Activated effector memory CD4-positive, alpha-beta T cell treated with anti-CD3 and anti-CD28 coated beads, Interleukin-2, amount 50 U/mL, for 16 hours (primary cell): ENCODE measurements at places on chromosomes 2 and 18.
A peak's percentile ranks its signal among the peaks of the same experiment; 100 is the strongest.

- DNase-seq = no peak
These were observed 211.8 kb downstream of the NRXN1 start for GRCh38 chr2:50820176-50820575.

- no peak for DNase-seq
These were observed 81.8 kb downstream of the SCN9A start for GRCh38 chr2:166293984-166294383.

DNA sequence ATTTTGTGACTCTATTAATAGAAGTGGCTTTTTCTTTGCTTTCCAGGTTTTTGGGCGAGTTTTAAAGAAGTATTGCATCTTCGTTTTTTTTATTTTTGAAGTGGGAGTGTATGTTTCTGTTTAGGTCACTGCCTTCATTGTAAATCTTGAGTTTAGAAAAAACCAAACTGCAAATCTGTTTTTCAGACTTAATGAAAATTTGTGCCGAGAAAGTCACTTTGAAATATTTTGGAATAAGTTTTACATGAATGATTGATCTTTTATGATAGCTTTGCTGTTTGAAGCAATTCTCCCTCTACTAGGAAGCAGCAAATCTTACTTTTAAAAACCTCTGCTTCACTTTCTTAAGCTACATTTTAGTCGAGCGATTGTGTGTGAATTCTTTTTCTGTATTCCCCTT is 2.2 kb downstream of the SMAD4 start:
- DNase-seq = no peak

DNA sequence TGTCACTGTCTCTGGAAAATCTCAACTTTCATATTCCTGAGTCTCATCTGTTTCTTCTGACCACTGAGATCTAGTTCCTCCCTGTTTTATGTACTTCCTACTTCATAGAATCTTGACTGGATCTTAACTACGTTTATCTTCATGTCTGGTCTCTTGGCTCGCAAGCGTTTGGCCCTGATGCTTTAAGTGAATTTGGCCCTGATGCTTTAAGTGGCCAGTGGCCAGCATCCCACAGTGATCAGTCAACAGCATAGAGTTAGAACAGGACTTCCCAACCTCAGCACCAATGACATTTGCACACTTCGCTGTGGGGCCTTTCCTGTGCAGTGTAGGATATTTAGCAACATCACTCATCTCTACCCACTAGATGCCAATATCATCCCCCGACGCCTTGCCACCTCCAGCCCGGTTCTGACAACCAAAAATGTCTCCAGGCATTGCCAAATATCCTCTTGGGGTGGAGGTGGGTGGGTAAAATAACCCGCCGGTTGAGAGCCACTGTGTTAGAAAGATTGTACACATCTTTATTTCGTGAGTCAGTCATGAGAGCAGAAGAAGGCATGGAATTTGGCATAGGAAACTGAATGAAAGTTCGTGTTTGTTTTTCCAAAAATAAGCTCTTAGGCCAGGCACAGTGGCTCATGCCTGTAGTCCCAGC is 12.2 kb downstream of the TM4SF20 start:
- no peak for DNase-seq

- peak; percentile 76 for DNase-seq
These were observed 150.8 kb downstream of the ANKRD44 start for GRCh38 chr2:197159661-197160211.

GRCh38 chr2:8490166-8490721 is 191.6 kb upstream of the ID2 start:
- DNase-seq = peak; percentile 58

GRCh38 chr18:21997207-21998143 is 171.9 kb upstream of the GATA6 start:
- no peak for DNase-seq

- DNase-seq = no peak
These were observed 87.5 kb downstream of the PLEKHM3 start for GRCh38 chr2:207937823-207938222.

GRCh38 chr2:166464187-166464586 is 29.9 kb downstream of the SCN7A start:
- DNase-seq = no peak

- no peak for DNase-seq
These were observed 125.3 kb downstream of the PXDN start for GRCh38 chr2:1618974-1619373.

- DNase-seq = no peak
These were observed 35.3 kb upstream of the PPP1CB start for GRCh38 chr2:28716265-28716865.

DNA sequence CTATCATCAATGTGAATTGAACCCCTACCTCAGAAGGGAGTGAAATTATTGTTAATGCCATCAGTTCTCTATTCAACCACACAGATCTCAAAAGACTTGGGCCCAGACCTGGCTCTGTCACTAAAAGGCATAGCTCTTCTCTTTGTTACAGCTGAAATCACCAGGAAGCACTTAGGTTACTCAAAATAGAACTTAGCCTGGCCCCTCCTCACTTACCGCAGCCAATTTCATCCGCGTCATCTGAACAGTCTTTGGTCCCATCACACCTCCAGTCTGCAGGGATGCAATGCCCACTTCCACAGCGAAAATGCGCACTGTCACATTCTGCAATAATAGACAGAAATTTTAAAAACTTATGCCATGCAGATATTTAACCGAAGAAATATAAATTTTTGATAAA is 41.8 kb downstream of the LRP2 start:
- DNase-seq = no peak

- no peak for DNase-seq
These were observed 264.8 kb downstream of the C1D start for GRCh38 chr2:67797801-67798540.

GRCh38 chr2:168166902-168167510 is 80.4 kb downstream of the STK39 start:
- no peak for DNase-seq

DNA sequence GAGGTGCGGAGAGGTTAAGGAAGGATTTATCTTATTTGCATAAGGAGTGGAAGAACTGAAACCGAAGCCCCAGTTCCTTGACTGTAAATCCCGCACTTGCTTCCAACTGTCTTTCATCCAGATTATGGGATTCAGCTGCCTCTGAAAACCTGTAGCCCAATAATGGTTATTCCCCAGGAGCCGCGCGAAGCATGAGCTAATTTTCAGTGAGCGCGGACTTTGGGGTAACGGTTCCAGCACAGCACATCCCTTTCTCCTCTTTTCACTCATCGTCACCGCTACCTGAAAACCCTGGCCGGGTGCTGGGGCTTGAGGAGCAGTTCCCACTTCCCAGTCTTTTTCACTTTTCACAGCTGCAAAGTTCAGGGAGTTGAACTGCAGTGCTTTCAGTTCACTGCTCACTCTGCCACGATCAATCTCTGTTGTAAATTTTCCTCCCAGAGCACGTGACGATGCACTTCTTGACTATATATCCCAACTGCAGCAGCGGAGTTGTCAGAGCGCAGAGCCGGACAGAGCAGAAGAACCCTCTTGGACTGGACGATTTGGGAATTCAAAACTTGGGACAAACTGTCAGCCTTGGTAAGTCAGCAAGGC is at the start of gene KCNE4:
Gene KCNE4, plus strand, starts transcription at position 498 of the 597 bp plus-strand sequence. CDS start 641 bp downstream, outside the sequence.
- DNase-seq = no peak

DNA sequence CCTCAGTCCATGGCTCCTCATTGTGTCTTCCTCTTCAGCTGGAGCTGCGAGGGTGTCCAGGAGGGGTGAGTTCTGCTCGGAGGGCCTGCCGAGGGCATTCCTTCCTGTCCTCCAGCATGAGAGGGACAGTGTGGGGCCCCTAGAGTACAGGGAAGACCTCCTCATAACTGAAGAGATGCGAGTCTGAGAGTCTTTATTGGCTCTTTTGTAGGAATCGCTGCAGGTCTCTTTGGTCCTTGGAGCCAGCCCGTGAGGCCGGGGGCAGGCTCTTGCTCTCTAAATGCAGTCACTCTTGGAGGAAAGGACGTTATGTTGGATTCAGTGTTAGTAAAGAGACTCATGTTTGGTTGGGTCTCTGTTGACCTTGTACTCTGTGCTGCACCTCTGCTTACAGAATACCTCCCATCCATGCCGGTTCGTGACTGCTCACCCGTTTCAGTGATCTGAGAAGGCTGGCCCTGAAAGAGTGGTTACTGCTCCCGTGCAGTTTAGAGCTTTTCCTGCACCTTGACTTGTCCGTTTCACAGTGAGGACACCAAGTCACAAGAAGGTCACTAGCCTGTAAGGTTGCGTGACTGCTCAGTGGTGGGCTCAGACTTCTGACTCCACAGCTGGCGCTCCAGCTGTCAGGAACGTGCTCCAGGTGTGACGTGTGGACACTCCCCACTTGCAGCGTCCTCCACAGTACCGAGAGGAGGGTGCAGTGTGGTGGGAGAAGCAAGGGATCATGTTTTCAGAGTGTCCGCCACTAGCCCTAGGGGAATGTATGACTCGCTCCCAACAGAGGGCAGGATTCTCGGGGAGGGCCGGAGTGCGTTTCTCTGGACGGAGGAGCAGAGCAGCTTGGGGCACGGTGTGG is 7.8 kb downstream of the ATG4B start:
- DNase-seq = no peak

GRCh38 chr18:35917043-35917442 is 55.4 kb upstream of the RMP24 start:
- no peak for DNase-seq

DNA sequence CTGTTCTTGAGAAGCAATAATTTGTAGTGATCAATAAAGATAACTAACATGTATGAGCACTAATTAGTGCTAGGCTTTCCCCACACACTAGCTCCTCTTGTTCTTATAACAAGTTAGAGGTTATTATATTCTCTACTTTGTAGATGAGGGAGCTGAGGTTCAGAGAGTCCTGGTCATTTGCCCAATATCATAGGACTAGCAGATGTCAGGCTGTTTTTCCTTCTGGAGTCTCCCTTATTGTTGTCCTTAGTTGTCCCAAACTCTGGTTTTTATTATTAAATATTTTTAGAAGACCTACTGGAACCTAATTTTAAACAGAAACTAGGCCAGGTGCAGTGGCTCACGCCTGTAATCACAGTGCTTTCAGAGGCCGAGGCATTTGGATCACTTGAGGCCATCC is 16.5 kb upstream of the TTC39C start:
- DNase-seq = no peak

GRCh38 chr2:101400506-101401325 is 13.4 kb upstream of the CREG2 start:
- DNase-seq = no peak
